ENCODE measurements at places on chromosomes 5 and 9.

GRCh38 chr9:99326112-99326916, 104.2 kb downstream of the SEC61B start:
- no peak for DNase-seq

GRCh38 chr5:108251350-108251749, 130.5 kb downstream of the FBXL17 start:
- no peak for DNase-seq

- no peak for DNase-seq
Observed at GRCh38 chr9:33447799-33448553, 583 bp upstream of the AQP3 start.

GRCh38 chr5:9351546-9351945, 194.3 kb downstream of the SEMA5A start:
- DNase-seq: no peak

- no peak for DNase-seq
Observed at GRCh38 chr5:59184769-59185168, 601.9 kb downstream of the RAB3C start.

DNA sequence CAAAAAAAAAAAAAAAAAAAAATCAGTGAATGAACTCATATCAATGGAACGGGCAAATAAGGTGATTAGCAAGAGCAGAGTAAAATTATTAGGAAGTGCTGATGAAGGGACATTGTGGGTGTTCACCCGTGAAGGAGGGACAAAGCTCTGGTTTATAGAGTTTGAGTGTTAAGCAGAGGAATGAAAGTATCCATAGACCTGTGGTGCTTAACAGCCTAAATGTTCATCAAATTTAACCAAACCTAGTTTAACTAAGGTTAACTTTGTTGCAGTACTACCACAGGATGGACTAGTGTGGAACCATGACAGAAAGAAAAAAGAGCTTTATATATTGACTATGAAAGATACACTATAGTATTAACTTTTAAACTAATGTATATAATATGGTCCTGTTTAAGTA, 44.1 kb upstream of the TNFAIP8 start:
- DNase-seq: no peak
